ENCODE measurements at places on chromosomes 16 and 17. TPM values are rescaled to one million over a fixed set of nuclear protein-coding genes. Genes with fewer than 3 reads are reported as not detected.

- no peak for DNase-seq
Observed at GRCh38 chr17:17097763-17098345, 55.6 kb downstream of the MPRIP start.

- no peak for DNase-seq
Observed at GRCh38 chr17:4898351-4898750, 985 bp upstream of the C17orf107 start.

GRCh38 chr17:57453841-57454425 lies 197.6 kb downstream of the MSI2 start:
- DNase-seq = no peak

GRCh38 chr17:47811709-47812108 lies 9.9 kb downstream of the OSBPL7 start:
- no peak for DNase-seq

GRCh38 chr17:80063830-80064585 lies 27.6 kb downstream of the CCDC40 start:
- DNase-seq = no peak

DNA sequence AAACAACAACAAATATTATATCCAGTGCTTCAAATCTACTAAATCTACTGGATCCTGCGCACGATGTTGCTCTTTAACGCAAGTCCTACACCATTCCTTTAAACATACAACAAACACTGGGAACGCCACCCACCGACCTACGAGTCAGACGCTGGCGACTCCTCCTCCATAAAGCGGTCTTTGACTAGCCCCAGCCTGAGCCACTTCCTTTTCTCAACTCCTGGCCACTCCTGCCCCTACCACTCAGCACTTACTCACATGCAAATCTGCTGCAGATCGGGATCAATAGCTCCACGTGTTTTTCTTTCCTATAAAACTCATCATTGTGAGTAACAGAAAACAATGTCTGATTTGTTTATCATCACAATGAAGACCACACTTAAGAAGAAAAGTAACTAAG lies 32.8 kb upstream of the MNT start:
- DNase-seq = no peak

DNA sequence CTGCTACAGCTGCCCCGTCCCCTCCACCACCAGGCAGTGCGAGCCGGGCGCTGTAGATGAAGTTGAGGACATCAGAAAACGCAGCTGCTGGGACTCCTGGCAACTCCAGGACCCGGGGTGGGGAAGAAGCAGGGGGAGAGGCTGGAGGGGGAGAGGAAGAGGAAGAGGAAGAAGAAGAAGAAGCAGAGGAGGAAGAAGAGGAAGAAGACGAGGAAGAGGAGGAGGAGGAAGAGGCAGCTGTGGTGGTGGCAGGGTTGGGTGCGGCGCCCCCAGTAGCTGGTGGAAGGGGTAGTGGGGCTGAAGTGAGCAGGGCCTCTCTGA lies 13.2 kb downstream of the ZBTB4 start:
- DNase-seq = no peak

DNA sequence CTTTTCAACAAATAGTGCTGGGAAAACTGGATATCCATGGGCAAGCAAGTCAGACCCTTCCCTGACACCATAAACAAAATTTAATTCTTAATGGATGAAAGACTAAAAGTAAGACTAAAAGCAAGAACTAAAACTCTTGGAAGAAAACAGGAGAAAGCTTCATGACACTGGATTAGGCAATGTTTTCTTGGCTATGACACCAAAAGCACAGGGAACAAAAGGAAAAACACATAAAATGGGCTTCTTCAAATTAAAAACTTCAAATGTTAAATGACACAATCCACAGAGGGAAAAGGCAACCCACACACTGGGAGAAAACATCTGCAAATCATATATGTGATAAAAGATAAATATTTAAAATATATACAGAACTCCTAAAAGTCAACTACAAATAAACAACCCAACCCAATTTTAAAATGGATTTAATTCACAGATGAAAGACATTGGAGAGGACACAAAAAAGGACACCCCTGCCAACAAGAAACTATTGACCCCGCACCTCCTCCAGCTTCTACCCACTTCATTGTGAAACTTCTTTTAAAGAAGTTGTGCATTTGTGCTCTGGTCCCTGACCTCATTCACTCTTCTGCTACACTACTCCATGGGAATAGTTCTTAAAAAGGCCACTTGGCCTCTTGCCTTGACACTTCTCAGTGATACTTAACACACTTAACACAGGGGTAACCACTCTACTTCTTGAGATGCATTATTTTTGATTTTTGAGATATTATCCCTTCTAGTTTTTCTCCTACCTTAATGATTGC lies 80.3 kb downstream of the TRIM37 start:
- DNase-seq = no peak

- no peak for DNase-seq
Observed at GRCh38 chr16:67445126-67445426, 14.2 kb downstream of the HSD11B2 start.

- DNase-seq = no peak
Observed at GRCh38 chr17:82849076-82849945, 9.5 kb upstream of the ZNF750 start.

- no peak for DNase-seq
Observed at GRCh38 chr17:2926019-2926650, 129.9 kb downstream of the RAP1GAP2 start.

GRCh38 chr16:12793120-12793864 lies 10.4 kb downstream of the CPPED1 start:
- no peak for DNase-seq

SLFN14 gene
- total RNA-seq = not detected

PKMYT1 gene
- total RNA-seq = 123 TPM

APOBR gene
- 3.1 TPM for total RNA-seq

LGALS9B gene
- not detected for total RNA-seq

CES2 gene
- total RNA-seq = 32.5 TPM

USP31 gene
- total RNA-seq = 5.4 TPM
